ENCODE measurements at places on chromosomes 13 and 19. TPM values are rescaled to one million over a fixed set of nuclear protein-coding genes. Genes with fewer than 3 reads are reported as not detected.

- DNase-seq = no peak
Observed at GRCh38 chr19:8806661-8807060, 25.4 kb downstream of the ZNF558 start.

DNA sequence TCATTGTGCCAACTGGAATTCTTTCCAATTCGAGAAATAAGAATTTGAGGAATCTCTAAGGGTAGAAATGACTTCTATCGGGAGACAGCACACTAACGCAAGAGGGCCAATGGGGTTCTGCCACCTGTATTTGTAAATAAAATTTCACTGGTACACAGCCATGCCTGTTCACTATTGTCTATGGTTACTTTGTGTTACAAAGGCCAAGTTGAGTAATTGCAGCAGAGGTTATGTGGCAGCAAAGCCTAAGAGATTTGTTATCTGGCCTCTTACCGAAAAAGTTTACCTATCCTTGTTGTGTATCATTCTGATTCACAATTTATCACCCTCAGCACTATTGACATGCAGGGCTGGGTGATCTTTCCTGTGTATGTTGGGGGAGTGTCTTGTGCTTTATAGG lies 278.0 kb downstream of the KLF5 start:
- no peak for DNase-seq

- no peak for DNase-seq
Observed at GRCh38 chr13:102035969-102036368, 365.9 kb downstream of the FGF14 start.

DNA sequence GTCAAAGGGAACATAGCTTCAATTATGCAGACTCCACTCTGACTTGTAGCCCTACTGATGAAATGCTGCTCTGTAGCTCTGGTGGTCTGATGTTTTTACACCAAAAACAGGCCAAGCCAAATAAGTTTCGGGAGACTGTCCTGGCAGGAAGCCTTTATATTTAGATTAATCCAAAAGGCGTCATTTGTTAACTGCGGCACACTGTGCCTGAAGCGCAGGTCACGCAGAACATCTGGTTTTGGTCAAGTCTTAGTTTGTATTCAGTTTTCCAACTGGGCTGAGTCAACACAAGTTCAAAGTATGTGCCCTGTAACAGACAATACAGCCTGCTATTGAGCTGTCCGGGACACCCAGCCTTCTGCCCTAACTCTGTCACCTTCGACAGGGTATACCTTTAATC lies 154.6 kb upstream of the IPO5 start:
- DNase-seq = no peak

DNA sequence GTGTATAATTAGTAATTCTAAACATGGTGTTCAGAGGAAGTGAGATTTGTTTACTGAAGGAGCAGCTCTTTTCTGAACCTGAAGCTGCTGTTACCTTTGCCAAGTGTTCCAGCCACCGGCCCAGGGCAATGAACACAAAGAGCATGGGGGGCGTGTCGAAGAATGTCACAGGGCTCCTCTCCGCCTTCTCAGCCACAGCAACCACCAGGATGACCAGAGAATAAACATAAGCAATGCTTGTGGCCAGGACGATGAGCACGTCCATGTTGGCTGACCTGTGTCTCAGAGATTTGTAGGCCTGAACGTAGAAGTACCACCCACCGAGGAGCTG lies 53.1 kb downstream of the ATP7B start:
- DNase-seq = no peak

DNA sequence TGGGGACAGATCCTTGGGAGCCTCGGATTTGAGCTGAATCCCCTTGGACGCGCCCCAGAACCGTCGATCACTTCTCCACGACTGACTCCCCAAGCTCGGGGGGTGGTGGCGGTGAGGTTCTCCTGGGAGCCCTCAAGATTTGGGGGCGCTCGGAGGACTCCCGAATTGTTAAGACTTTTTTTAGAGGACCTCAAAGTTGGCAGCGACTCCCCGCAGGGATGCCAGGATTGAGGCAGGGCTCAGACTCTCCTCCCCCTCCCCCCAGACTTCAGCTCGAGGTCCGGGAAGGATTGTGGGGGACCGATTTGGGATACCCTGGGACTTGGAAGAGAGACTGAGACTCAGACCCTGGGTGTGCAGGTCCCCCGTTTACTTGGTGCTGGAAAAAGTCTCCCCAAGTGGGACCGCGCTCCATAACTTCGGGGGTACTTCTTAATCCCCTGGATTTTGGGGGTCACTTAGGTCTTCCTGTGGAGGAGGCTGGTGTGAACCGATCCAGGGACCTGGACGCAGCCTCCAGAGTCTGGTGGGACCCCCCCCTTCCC lies 665 bp downstream of the VASP start:
- DNase-seq = no peak

DNA sequence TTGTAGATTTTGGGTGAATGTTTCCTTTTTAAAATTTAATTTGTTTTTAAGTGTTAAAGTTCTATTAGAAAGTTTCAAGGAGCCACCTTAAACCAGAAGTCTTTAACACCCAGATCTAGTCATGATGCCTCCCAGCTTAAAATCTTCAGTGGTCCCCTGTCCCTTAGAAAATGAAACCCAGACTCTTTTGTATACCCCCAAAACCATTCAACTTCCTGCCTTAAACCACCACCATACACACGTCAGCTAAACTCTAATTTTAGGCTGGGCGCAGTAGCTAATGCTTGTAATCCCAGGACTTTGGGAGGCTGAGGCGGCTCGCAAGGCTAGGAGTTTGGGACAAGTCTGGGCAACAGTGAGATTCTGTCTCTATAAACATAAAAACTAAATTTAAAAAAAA lies 37.9 kb downstream of the N4BP2L1 start:
- no peak for DNase-seq

GRCh38 chr19:50250450-50251136 lies 47.2 kb downstream of the MYH14 start:
- no peak for DNase-seq

- DNase-seq = no peak
Observed at GRCh38 chr13:78198821-78199220, 280.2 kb upstream of the EDNRB start.

DNA sequence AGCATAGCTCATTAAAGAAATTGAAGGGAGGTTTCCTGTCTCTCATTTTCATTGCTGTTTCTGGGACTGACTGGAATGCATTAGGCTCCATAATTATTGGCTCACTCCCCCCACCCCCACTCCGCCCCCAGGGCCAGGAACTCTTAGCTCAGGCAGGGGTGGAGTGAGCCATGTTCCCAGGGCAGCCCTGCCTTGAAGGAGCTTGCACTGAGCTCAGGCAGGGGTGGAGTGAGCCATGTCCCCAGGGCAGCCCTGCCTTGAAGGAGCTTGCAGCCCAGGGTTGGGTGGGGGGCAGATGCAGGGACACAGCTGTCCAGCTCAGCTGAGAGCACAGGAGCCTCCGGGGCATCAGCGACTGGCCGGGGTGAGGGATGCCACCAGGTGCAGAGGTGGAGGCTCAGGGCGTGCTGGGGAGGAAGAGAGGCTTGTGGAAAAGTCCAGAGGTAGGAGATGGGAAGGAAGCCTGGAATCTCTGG lies 39.1 kb upstream of the TFDP1 start:
- DNase-seq = no peak

- peak; percentile 26 for DNase-seq
Observed at GRCh38 chr13:51122868-51123566, 11.9 kb upstream of the C13orf42 start.

PSG11 gene
- not detected for total RNA-seq

CCL25 gene
- total RNA-seq = not detected

DACH1 gene
- total RNA-seq = 0.17 TPM

STAP2 gene
- total RNA-seq = 10.0 TPM

CGB5 gene
- not detected for total RNA-seq

RASAL3 gene
- 128 TPM for total RNA-seq

PCDH9 gene
- 0.12 TPM for total RNA-seq

SLC5A5 gene
- total RNA-seq = 2.0 TPM
